ENCODE measurements at places on chromosomes 4 and X.

DNA sequence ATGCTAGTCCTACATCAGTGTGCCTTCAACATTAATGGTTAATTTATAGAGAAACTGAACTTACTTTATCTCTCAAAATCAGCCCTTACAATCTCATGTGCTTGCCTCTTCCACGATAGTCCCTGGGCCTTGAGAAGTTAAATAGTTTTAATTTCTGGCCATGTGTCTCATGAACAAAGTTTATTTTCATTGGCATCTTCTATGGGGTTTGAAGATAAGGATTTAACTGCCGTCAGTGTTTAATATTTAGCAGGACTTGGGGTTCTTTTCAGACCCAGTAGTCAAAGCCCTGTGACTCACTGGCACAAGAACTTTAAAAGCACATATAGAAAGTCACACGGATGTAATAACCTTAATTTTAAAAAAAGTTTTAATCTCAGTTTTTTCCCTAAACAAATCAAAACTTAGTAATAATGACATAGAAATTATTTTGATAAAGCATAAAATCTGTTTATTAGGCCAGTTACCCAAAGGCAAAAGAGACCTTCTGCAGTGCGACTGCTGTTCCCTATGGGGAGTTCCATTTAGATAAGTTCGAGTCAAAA, 10.1 kb upstream of the MPP1 start:
- peak; percentile 71 for DNase-seq

DNA sequence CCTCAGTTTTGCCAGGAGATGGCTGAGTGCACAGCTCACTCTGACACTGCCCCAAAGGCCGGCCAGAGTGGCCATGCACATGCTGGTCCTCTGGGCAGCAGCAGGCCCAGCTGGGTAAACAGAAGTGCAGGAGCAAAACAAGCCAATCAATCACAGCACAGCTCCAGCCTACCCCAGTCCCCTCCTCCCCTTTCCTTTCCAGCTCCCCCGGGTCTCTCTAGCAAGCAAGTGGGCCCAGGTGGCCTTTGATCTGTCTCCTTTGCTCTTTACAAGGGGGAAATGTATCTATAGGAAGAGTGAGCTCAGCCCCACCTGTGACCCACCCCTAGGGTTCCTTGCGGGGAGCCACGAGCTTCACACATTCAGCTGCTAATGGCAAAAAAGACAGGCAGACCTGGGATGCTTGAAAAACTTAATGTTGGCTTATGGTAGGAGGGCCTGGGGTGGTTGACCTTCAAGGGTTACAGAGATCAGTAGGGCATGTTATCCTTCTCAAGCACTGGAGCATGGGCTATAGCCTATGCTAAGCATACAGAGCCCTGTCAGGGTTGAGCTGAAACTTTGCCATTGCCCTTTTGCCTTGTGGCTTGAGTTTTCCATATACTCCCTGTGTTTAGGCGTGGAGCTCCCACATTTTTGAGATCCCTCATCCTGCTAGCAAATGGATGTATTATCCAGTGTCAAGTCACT, 57.8 kb upstream of the PLAC1 start:
- no peak for DNase-seq

DNA sequence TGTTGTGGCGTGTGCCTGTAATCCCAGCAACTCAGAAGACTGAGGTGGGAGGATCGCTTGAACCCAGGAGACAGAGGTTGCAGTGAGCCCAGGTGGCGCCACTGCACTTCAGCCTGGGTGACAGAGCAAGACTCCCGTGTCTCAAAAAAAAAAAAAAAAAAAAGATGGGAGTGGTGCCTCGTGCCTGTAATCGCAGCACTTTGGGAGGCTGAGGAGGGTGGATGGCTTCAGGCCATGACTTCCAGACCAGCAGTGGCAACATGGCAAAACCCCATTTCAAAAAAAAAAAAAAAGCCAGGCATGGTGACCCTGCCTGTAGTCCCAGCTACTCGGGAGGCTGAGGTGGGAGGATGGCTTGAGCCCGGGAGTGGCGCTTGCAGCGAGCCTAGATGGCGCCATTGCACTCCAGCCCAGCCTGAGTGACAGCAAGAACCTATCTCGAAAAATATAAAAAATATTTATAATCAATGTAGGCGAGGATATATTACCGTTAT, 27.0 kb downstream of the EIF2S3 start:
- no peak for DNase-seq

DNA sequence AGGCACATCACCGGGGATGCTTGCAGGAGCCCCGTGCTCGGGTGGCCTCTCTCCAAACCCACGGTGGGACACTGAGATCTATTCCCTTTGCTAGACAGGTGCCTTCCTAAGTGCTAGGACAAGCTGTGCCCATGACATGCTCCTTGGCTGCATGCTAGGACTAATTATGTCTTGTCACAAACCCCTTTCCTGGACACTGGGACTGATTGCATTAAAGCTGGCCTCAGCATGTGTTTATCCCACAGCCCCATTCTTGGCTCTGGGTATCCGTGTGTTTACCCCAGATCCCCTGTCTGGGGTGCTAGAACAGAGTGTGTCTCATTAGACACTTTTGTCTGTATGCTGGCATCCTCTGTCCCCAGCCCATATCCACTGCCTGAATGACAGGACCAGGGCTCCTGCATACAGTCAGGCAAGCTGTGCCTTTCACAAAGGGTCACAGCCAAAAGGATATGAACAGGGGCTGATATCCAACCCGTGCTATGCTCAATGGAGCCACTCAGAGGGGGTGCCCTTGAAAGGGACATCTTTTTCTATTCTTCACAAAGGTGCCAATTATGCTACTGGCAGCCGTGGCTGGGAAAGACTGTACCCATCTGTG, 9.2 kb upstream of the IQSEC2 start:
- no peak for DNase-seq

- no peak for DNase-seq
These were observed 375.2 kb downstream of the UBE2NL start for GRCh38 chrX:144259054-144259453.

DNA sequence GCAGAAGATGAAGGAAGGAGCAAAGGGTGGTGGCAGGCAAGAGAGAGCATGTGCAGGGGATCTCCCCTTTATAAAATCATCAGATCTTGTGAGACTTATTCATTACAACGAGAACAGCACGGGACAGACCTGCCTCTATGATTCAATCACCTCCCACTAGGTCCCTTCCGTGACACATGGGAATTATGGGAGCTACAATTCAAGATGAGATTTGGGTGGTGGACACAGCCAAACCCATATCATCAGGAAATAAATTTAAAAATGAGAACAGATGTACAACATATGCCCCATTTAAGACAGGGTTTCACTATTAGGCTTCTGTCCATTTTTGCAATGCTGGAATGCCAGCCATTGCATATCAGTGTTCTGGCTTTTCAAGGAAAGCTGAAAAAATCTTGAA, 346.7 kb upstream of the SLIT2 start:
- no peak for DNase-seq

GRCh38 chr4:162510115-162510514, 346.3 kb upstream of the FSTL5 start:
- no peak for DNase-seq

DNA sequence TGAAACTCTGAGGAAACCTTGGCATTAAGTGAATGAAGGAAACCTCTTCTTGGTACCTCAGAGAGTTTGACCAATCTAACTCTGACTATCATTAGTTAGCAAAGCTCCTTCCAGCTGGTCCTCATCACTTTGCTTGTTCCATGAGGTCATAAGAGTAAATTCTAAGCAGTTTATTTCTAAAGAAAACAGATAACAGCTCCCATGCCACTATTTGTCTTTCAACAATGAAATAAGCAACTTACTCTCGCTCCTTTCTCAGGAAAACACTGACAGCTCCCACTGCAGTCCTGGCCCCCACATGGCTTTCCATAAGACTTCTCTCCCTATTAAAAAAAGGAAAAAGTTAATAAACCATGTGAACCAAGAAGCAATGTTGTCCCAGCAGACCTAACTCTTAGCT, 127.7 kb downstream of the COL4A6 start:
- DNase-seq, result no peak

DNA sequence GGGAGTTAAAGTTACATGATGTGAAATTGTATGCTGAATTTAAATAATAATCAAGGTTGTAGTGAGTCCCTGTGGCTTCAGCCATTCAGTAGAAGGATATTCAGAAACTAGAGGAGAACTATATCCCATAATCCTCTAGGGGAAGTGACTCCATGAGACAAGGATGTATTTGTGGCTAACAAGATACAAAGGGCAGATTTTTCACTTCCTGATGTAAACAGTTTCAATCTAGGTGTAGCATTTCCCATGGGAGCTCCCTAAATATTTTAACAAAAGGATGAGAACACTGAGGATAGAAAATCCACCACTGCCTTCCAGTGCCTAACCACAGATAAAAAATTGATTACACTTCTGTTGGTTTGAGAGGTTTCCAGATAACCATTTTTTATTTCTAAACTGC, 435.4 kb upstream of the TENM3 start:
- no peak for DNase-seq

GRCh38 chr4:155679343-155679742, 12.7 kb downstream of the GUCY1A1 start:
- DNase-seq, result no peak

- no peak for DNase-seq
These were observed 812.2 kb upstream of the CT83 start for GRCh38 chrX:117274965-117275364.

GRCh38 chrX:97167333-97167732, 283.6 kb downstream of the RPA4 start:
- no peak for DNase-seq

Measured in osteoblast (primary cell).